SW 1271 (cell line): ENCODE measurements at places on chromosomes 5 and 9.

DNA sequence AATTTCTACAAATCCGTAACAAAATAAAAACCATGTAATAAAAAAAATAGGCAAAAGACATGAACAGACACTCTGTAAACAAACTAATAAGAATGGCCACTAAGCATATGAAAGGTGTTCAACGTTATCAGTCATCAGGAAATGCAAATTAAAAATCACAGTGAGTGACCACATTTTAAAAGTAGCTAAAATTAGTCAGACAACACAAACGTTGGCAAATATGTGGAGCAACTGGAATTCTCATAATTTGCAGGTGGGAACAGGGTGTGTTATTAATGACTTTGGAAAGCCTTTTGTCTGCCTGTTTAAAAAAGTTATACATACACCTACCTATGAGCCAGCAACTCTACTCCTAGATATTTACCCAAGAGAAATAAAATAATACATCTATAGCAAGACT lies 164.4 kb downstream of the RMI1 start:
- no peak for DNase-seq

DNA sequence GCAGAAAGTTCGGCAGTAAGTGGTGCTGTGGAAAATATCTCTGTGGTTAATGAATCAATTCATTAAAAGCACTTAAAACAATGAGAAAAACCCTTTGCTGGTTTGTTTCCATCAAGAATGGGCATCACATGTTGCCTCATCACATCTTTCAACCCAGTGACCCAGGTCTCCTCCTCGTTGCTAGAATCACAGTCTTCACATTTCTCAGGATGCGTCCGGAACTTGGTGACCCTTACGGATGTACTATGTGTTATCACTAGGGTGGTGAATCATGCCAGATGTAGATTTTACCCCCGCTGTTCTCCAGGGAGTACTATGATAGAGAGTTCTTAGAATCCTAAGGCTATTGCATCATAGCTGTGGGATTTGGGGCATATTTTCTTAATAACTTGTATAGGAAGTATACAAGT lies 217.9 kb upstream of the KLF4 start:
- peak; percentile 87 for DNase-seq

GRCh38 chr5:112397690-112398089 lies 21.4 kb downstream of the EPB41L4A start:
- no peak for DNase-seq

- DNase-seq: no peak
Observed at GRCh38 chr9:124857533-124858162, 4.1 kb downstream of the RPL35 start.

- DNase-seq: peak; percentile 87
Observed at GRCh38 chr9:21836437-21837161, 34.2 kb downstream of the MTAP start.

DNA sequence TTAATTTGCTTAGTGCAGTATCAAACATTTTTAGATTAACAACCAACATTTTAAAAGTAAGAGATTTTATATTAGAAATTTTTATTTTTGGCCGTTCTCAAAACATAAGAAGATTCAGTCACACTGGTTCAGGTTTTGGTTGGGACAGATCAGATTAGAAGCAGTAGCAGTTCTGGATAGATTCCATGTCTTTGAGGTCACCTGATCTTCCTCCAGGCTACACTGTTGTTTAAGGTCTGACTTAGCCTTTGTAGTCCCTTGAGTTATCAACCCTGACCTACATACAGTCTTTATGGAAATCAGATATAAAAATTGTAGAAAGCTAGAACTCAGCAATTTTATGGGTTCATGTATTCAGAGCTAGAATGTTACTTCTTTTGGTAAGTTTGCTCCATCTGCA lies 910.0 kb upstream of the WWC1 start:
- no peak for DNase-seq

DNA sequence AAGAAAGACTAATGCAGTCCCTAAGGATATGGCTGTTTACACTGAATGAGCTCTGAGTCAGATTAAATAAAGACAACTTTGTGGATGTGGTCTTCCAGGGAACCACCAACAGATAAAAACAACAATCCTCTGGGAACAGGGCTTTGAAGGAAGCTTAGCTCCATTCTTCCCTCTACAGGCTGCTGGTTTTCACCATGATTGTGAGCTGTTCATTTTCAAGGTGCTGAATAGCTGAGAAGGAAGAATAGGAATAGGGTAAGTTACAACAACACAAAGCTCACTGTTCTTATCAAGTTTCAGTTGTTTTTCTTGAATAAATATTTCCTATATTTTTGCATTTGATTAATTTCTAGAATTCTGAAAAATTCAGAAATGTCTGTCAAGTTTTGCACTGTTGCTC lies 25.9 kb upstream of the PTAR1 start:
- DNase-seq: no peak

DNA sequence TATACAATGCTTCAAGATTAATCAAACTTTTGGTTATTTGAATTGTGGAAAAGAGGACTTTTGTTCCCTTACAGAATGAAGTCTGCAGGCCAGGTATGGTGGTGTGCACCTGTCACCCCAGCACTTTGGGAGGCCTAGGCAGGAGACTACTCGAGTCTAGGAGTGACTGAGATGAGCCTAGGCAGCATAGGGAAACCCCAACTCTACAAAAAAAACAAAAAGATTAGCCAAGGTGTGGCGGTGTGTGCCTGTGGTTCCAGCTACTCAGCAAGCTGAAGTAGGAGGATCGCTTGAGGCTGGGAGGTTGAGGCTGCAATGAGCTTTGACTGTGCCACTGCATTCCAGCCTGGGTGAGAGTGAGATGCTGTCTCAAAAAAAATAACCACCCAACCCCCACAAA lies 9.3 kb downstream of the CCNH start:
- no peak for DNase-seq

GRCh38 chr5:14386884-14387624 lies 194.5 kb upstream of the OTULINL start:
- DNase-seq: no peak

DNA sequence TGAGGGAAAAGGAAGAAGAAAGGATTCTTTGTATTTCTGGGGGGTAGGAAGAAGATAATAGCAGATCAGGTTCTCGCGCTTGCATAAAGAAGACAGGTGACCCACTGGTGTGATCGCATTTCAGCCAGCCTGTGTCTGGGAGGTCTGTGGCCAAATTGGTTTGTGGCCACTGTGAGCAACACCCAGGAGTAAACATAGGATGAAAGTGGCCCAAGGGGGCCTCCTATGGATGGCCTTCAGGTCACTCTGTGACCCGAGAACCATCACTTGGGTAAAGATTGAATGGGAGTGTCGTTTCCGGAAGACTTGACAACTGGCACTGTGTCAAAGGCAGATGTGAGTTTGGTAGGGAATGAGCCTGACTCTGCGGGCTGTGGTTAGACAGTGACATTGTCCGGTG lies 34.2 kb downstream of the RAI14 start:
- no peak for DNase-seq

- no peak for DNase-seq
Observed at GRCh38 chr5:37811866-37812265, 28.0 kb downstream of the GDNF start.

- no peak for DNase-seq
Observed at GRCh38 chr9:37438359-37438758, 15.9 kb downstream of the GRHPR start.

DNA sequence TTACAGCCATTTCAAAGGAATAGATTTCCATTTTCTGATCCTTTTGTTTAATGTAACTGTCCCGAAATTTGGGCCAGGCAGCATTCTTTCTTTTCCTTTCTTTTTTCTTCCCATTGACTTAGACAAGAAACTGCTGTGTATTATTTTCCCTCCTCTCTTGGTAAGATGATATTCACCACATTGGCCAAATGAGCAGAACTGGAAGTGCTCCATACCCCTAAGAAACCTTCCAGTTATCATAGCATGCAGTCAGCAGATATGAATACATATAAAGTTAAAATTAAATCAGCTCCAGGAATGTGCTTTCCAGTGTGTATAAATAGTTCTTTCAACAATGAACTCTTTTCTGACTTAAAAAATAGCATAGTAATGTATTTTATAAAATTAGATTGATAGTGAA lies 168.5 kb upstream of the GAS1 start:
- no peak for DNase-seq

- no peak for DNase-seq
Observed at GRCh38 chr5:90131383-90132133, 278.0 kb downstream of the CETN3 start.

- DNase-seq: no peak
Observed at GRCh38 chr9:137095664-137096517, 9.1 kb downstream of the MAN1B1 start.

- DNase-seq: no peak
Observed at GRCh38 chr5:151499501-151500035, 52.2 kb downstream of the SLC36A1 start.

- DNase-seq: no peak
Observed at GRCh38 chr9:128142596-128142995, 6.7 kb upstream of the LCN2 start.

DNA sequence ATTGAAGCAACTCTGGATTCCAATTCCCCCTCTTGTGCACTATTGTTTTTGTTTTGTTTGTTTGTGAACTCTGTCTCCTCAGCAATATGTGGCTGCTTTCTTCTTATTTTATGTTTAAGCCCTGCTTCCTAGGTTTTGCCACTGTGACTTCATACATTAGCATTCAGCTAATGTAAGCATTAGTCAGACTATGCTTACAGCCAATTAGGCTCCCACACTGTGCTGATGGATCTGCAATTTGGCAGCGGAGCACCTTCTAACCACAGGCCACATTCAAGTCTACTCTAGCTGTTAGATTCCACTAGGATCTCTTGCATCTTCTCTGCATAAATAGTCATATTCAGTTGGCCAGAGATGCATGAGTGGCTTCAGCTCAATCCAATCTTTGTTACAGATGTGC lies 9.6 kb upstream of the BICD2 start:
- DNase-seq: no peak

GRCh38 chr9:106583751-106584150 lies 279.2 kb upstream of the ZNF462 start:
- DNase-seq: no peak

DNA sequence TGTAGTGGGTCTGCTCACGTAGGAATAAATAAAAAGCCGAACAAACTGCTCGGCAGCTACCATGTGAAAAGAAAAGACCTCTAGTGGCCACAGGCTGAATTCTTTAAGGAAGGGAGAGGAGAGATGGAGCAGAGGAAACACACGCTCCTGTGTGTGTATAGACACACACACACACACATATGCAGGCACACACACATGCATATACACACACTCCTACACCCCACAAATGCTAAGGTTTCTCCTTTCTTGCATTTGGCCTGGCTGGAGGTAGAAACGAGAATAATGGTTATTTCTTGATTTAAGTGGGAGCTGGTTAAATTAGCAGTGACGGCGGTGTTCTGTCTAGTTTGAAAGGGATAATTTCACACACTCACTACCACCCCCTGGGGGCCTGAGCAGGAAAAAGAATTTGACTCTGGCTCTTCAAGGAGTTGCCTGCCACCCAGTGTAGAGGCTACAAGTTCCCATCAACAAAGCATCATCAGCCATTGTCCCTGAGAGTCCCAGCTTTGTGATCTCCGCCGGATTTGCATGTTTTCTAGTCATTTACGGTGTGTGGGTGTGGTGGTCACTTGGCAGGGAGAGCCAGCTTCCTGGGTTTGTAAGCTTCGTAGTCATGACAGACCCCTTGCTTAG lies at the start of gene INSYN2B:
Gene INSYN2B (minus strand): TSS at position 78 of the 636 bp plus-strand sequence. CDS start 96,597 bp downstream, outside the sequence.
- DNase-seq: peak; percentile 77

DNA sequence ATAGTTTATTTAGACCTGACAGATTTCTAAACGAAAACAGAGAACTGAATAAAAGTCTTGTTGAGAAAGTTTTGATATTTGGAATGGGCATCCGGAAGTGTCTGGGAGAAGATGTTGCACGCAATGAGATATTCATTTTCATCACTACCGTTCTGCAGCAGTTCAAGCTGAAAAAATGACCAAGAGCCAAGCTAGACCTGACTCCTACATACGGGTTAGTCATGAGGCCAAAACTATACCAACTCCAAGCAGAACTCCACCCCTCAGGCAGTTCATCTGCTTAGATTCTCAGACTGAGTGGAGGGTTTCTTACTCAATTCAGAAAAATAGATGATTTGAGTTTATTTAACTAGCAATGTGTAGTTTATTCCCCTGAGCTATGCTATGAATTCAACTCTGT lies 95.4 kb upstream of the ANXA1 start:
- DNase-seq: no peak

DNA sequence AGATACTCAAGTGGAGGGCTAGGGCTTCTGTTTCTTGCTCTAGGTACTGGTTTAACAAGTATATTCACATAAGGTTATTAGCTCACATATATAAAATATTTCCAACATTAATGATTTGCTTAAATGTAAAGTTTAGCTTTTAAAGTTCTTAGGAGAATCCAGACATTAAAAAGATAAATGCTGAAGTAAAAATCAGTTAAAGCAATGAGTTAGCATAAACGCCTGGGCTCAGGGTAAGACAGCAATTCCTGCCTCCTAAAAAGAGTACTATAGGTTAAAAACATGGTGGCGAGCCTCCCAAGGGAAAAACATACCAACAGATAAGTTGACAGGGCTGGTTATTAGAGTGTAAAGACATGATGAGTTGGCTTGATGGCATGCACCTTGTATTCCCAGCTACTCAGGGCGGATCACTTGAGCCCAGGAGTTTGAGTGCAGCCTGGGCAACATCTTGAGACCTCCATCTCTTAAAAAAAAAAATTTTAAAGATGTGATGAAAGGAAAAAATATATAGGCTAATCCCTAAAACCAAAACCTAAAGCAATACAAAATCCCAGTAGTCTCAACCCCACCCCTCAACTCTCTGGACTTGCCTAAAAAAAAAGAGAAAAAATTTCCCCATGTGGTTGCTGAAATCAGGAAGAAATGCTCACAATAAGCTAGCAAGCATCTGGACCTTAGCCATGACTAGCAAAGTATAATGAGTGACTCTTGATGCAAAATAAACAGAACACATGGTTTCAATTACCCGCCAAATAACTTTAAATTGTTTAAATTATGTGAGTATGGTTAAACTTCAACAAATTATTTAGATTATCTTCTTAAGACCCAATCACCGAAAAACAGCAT lies 3.6 kb downstream of the GOLPH3 start:
- DNase-seq: no peak

GRCh38 chr9:82599336-82599949 lies 463.5 kb downstream of the RASEF start:
- no peak for DNase-seq

GRCh38 chr5:147397616-147398015 lies 112.3 kb downstream of the DPYSL3 start:
- no peak for DNase-seq

- no peak for DNase-seq
Observed at GRCh38 chr5:134911285-134912206, 6.6 kb downstream of the PCBD2 start.

- no peak for DNase-seq
Observed at GRCh38 chr9:82126256-82126655, 137.7 kb downstream of the SPATA31D1 start.

- DNase-seq: no peak
Observed at GRCh38 chr5:161098516-161098915, 246.5 kb upstream of the ATP10B start.

DNA sequence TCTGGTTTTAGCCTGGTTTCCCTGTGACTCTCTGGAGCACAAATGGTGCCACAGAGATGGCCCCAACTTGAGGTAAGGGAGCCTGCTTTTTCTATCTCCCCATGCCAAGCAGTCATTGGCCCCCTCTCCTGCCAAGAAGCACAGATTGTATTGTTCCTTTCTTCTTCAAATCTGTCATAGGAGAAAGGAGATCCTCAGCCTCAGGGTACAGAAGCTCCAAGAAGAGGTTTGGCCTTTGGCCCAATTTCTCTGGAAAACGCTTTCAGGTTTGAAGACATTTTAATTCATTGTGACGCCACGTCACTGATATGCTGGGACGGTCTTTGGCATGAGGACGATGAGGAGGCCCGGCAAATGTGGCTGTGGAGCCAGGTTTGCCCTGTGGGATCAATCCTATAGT lies 29.2 kb upstream of the PANK3 start:
- DNase-seq: no peak
